Urothelium cell line (cell line): ENCODE measurements at places on chromosomes 7 and 10.

GRCh38 chr7:153638821-153639435 lies 413.3 kb upstream of the DPP6 start:
- no peak for DNase-seq

DNA sequence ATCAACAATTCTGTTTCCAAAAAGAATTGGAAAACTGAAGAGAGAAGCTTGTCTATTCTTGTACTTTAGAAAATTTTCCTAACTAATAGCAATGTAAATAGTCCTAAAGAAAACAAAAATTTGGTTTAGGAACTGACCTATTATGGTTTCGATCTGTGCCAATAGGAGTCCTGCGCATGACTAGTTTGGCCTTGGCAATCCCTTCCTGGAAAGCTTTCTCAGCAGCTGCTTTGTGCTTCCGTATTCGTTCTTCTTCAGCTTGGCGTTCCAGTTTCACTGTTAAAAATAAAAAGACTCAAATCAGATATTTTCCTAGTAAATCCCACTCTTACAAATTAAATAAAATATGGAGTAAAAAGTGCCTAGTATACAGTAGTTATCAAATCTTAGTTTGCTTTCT lies 36.6 kb downstream of the FZD9 start:
- no peak for DNase-seq

DNA sequence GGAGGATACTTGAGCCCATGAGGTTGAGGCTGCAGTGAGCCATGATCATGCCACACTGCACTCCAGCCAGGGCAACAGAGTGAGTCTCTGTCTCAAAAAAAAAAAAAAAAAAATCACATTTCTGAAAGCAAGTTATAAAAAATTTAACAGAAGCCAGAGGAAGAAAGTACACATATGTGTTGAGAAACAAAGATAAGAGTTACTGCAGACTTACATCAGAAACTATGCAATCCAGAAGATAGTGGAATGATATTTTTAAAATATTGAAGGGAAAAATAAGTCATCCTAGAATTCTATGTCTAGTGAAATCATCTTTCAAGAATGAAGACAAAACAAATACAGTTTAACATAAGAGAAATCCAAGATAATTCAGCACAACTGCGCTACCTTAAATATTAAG lies 46.9 kb downstream of the ZNF518A start:
- no peak for DNase-seq

DNA sequence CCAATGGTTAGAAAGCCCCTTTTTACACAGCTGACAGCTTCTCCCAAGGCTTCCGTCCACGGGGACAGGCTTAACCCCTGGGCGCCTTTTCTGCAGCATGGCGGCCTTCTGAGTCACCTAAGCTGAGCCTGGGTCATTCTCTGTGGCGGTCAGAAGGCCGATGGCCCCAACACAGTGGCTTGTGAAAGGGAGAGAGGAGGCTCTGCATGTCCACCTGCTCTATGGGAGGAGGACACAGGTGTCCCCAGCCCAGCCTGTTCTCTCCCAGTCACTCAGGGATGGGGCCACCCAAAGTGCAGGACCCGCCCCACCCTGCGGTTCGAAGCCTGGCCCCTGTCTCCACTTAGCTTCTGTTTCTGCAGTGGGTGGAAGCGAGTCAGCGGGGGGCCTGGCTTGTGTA lies 20.4 kb upstream of the TTYH3 start:
- no peak for DNase-seq

- no peak for DNase-seq
Measured at GRCh38 chr7:77879272-77879671, 80.7 kb downstream of the PHTF2 start.

- no peak for DNase-seq
Measured at GRCh38 chr10:61192042-61192441, 248.1 kb upstream of the RHOBTB1 start.

DNA sequence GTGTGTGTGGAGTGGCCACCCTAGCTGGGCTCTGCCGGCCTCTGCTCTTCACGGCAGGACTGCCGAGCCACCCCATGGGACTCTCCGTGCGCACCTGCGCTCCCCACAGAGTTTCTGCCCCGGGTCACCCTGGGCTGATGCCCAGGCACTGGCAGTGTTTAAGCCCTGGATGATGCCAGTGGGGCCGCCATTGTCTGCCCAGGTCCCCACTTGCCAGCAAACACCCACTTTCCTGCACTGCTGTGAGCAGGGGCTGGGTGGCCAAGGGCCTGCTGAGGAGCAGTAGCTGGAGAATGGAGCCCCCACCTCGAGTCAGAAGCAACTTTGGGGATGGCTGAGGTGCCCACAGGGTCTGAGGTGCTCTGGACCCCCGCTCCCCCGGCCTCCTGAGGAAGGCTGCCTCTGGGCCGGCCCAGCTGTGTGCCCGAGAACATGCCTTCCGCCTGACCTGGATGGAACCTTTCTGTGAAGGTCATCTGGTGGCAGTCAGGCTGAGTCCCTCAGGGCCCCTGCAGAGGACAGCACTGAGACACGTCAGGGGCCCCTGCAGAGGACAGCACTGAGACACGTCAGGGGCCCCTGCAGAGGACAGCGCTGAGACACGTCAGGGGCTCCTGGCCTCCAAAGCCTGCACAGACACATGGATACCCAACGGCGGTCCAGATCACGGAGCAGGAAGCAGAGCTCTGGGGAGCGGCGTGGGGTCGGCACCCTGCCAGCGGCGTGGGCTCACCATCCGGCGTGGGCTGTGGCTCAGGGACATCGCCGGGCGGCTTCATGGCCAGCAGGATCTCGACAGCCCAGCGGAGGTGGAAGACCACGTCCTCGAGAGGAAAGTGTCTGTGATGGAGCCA lies 62.0 kb downstream of the CFAP46 start:
- DNase-seq: no peak

GRCh38 chr7:148306759-148307158 lies 283.8 kb upstream of the C7orf33 start:
- no peak for DNase-seq

- no peak for DNase-seq
Measured at GRCh38 chr10:19782430-19783089, 33.7 kb upstream of the PLXDC2 start.

DNA sequence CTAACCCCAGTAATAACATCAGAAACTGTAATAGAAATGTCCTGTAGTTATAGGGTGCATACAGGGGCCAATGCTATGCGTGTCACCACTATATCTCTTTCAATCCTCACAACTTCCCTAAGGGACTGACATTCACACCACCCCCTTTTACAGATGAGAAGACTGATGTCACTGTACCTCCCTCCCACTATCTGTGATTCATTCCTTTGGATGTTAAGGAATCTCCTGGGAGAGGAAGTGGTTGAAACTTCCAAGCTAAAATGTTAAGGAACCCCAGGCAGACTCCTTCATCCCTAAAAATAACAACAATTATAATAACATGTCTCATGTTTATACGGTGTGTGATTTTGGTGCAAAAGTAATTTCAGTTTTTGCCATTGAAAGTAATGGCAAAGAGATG lies 5.4 kb downstream of the COL13A1 start:
- DNase-seq: peak; percentile 84

DNA sequence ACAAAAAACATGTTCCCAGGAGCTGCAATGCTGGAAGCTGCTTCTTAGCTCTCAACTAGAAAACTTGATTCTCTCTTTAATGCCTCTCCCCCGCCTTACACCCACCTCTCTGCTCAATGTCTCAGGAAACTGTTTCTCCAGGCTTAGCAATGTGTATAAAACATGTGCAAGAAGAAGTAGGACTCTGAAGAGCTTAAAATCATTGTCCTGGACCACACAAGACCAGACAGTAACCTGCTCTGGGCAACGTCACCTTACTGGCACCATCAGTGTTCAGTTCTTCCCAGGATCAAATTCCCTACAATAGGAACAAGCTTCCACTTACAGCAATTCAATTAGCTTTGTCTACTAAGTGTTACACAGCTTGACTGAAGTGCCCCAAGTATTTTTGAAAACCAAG lies 104.9 kb downstream of the RAPGEF5 start:
- DNase-seq: no peak

DNA sequence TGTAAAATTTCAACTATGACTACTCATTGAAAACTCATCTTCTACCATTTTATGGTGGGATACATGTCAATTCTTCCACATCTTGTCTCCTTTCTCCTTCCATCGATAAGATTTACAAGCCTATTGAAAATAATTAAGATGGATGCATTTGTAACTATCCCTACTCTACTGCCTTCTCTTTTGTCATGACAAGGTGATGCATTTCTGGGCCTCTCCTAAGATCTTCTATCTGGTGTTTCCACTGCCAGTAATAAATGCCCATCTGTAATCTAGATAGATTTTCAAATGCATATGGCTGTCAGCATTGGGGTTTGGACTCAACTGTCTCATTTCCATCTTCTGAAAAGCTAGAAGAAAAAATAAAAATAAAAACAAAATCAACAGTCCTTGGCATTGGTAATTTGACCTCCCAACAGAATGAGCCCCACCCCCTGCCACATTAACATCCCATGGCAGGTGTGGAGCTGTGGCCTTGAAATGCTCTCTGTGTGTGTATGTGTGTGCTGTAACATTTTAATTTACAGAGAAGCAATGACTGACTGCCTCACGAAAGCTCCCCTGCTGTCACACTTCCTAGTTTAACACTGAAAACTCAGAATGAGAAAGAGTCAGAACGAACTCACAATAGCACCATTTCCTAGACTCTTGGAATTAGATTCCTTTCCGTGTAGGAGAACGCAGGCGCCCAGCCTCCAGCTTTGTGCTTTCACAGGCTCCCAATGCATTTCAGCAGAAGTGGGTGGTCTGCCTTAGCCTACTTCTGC lies 74.2 kb downstream of the RHOBTB1 start:
- no peak for DNase-seq

GRCh38 chr7:5678295-5679047 lies 103.0 kb downstream of the RNF216 start:
- no peak for DNase-seq

DNA sequence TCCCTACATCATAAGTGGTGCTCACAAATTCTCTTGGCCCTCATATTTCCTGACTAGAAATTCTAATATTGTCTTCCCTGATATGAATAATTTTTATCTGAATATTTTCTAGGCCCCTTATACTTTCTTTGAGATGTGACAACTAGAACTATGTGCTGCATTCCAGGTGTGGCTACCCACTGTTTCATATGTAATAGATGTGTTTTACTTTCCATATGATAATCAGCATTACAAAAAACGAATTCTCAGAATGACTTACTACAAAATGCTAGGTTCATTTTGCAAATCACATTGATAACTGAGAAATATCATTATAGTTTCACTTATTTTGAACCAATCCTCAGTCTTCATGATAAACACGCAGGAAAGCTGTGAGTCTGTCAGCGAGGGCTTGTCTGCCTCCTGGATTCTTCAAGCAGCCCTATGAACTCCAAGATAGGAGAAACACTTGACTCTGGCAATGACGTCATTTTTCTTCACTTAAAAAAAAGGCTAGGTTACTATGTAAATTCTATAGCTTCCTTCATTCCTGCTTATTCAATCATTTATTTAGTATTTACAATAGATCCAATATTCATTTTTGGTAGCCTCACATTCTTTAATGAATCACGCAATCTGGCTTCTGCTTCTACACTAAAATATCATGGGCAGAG lies 4.6 kb downstream of the WEE2 start:
- DNase-seq: no peak

DNA sequence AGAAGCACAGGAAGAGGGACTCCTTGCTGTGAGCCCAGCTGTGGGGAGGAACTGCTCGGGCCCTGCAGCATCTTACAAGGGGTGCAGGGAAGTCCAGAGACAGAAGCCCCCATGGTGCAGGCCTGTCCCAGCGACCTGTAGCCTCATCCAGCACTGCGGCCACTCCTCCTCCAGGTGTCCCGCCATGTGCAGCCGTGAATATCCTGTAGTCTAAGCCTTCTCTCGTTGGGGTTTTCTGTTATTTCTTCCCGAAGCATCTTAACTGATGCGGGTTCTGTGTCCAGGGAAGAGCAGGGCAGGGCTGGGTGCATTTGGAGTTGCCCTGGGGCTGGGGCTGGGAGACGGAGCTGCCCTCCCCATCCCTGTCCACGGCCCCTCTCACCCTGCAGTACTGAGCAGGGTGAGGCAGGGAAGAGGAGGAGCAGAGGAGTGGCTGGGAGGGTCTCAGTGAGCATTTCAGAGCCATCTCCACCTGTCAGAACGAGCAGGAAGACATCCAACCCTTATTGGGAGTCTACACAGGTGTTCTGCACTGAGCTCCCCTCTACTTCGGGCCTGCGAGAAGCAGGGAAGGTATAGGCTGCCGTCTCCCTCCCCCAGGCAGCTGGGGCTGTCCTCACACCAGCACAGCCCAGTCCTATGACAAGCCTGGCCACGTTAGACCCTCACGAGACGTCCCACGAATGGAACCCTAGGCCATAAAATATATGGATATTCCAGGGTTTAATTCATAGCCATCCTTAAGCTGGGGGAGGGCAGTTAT lies 494.5 kb downstream of the DNAJB6 start:
- no peak for DNase-seq

- peak; percentile 62 for DNase-seq
Measured at GRCh38 chr7:130290745-130291144, 2.2 kb upstream of the CPA4 start.

GRCh38 chr10:112235920-112236319 lies 47.3 kb upstream of the TECTB start:
- DNase-seq: no peak

DNA sequence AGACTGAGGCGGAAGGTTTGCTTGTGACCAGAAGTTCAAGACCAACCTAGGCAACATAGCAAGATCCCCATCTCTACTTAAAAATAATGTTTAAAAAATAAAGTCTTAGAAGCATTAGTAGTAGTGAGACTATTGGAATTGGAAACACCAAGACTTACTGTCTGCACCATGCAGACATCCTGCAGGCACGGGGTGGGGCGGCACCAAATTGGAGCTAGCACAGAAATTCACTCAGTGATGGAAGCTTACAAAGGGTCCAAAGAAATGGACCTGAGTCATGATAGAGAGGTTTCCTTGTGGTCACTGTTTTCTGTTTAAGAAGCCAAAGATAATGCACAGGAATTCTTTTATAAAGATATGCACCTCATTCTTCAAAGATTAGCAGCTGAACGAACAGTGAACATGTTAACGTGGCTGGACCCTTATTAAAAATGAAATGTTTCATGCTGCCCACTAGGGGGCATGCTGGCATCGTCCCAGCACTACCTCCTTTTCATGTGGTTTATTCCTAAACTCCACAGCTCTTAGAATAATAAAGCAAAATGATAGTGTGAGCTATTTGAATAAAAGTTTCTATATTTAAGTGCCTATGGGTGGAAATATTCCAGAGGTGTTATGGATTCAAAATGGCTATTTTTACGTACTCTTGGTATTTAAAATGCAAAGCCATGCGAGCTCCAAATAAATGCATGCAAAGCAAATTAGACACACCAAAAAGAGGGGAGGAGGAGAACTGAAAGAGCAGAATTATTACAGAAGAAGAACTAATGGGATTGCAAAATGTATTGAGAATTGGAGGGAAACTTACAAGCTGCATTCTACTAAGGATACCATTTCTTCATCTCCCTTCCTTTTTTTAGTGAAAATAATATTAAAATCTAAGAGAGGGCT lies 28.6 kb downstream of the PDSS1 start:
- peak; percentile 61 for DNase-seq

DNA sequence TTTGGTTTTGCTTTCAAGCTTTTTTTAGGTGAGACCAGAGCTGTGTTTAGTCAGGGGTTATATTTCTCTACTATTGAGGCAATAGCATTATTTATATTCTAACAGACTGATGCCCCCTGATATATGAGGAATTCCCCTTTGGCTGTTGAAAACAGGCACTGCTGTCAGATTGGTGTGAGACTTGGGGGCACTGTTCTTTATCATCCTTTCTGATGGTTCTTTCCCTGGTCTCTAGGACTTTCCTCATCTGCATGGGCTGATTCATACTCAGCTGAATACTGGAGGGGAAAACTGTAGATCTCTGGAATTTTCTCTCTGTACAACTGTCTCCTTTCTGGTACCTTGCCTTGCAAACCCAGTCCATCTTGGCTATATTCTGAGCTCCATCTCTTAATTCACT lies 10.0 kb upstream of the ICA1 start:
- DNase-seq: no peak
